ENCODE measurements at places on chromosomes 11 and 22.

DNA sequence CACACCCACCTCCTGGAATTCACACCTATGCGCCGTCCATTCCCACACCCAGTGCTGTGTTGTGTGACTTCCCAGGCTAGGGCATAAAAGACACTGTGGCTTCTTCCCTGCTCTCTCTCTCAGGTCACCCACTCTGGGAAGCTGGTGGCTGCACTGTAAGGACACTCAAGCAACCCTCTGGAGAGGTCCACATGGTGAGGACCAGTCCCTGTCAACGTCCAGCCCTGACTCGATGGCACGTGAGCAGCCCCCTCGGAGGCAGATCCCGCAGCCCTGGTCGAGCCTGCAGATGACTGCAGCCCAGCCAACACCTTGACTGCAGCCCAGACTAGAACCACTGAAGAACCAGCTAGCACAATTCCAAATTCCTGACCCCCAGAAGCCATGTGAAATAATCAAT, 16.2 kb downstream of the CBX7 start:
- DNase-seq: no peak

DNA sequence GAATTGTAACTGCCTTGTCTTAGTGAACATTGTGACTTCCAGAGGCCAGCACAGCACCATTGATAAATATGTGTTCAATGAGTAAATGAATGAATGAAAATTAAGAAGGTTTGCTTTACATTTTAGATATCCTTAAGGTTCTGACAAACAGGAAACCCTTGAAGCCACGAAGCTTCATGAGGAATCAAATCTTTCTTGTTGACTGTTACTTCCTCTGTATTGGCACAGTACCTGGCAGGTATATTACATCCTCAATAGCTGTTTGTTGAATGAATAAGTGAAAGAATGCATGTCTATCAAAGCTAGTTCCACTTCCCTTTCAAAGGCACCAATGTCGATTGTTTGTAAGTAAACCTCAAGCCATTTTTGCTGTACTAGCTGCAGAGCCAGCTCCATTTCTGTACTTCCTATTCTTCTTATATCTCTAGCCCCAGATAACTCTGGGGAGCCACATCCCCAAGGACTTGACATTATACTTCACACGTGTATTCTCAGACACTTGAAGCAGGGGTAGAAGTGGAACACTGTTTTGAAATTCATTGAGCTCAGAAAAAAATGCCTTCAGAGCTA, 140.3 kb upstream of the RAG2 start:
- DNase-seq: no peak

DNA sequence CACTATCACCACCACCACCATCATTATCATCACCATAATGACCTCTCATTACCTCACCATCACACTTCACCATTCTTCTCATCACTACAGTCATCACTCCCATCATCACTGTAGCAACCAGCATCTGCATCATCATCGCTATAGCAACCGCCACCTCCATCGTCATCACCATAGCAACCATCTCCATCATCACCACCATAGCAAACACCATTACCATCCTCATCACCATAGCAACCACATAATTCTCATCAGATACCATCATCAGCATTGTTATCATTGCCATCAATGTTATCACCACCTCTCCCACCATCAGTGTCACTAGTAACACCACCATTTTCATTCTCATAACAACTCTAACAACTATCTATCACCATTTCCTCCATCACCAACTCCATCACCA, 23.1 kb upstream of the CD82 start:
- DNase-seq: no peak

- peak; percentile 69 for DNase-seq
Measured at GRCh38 chr11:117807482-117808327, 10.7 kb upstream of the DSCAML1 start.

GRCh38 chr11:65047581-65048422, 6.8 kb downstream of the SAC3D1 start:
- no peak for DNase-seq
